ENCODE measurements at places on chromosomes 2 and 18.

GRCh38 chr2:64218137-64218802 lies 74.0 kb upstream of the PELI1 start:
- DNase-seq, result no peak

- no peak for DNase-seq
Measured at GRCh38 chr2:188659656-188660406, 314.3 kb upstream of the COL3A1 start.

GRCh38 chr2:134249755-134250154 lies 4.1 kb upstream of the MGAT5 start:
- no peak for DNase-seq

DNA sequence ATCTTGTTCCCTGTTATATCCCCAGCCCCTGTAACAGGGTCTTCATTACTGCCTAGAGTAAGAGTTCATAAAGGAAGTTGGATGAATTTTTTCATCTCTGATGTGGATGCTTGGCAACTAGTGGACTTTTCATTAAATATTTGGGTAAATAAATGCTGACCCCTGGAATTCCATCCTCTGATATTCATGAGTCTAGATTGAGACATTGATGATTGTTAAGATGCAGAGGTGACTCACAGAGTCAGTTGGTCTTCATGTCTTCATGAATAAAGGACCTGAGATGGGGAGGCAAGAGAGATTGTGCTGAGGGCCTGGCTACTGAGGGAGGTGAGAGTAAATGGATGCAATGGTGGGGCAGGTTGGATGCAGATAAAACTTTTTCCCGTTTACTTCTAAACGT lies 132.7 kb upstream of the NT5C1B start:
- DNase-seq, result no peak

- peak; percentile 1 for DNase-seq
Measured at GRCh38 chr2:210224941-210225672, at the start of gene ACADL. Gene ACADL (minus strand): TSS chr2:210225447. CDS start chr2:210225263, 184 bp downstream.

- no peak for DNase-seq
Measured at GRCh38 chr18:326846-327245, 59.0 kb upstream of the THOC1 start.

DNA sequence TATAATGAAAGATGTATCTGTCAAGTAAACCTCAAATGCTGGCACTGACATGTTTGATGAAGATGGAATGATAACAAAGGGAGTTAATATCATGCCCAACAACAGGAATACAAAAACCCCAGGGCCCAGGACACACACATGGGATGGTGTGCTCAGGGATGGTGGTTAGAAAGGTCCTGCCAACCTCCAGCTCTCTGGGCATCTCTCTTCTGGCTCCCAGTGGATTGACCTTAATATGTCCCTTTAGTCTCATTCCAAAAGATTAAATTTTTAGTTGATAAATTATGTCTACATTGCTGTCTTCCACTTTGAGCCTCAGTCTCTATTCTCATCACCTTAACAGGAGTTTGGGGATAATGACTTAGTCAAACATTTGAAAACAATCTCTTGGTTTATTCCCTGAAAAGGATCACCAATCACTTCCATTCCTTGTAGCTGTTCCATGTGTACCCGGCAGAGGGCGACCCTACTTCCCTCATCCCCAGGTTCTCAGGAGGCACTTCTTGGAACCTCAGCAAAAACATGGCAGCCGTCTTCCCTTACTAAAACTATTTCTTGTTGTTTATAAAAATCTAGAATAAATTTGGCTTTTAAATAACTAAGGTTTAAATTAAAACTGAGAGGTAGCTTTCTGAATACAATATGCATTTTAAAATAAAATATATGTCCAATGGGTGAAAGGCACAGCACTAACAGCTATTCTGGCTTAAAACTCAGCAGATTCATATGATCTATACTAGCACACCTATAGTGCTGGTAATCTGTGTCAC lies 29.6 kb downstream of the MCEE start:
- DNase-seq, result no peak

DNA sequence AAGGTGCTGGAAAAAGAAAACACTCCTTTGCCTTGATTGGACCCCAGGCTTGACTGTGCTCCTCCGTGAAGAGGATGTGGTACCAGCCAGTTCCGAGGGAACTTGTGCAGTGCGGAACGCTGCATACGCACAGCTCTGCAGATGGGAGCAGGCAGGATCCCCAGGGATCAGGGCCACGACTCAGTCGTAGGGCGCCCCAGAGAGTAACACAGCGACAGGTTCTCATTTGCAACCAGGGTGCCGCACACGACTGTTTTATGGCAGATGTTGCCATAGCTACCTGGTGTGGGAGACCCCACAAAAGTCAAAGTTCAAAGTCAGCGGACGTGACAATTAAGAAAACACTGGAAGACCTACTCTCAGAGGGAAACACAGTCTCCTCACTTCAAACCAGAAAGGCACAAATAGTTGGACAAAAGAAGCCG lies 779 bp downstream of the MALL start:
- no peak for DNase-seq

DNA sequence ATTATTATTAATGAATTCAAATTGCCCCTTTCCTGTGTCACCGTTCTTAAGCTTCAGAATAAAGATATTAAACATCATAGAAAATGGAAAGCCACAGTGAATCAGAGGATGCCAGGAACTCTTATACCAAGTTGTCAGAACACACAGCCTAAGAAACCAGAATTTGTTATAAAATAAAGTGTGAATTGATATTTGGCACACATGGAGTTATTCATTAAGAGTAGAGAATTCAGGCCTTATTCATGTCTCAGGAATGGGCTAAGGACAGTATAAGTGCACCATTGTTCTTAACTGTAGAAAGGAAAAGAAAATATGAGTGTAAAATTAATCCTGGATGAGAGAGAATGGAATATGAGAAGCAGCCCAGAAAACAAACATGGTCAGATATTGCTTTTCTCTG lies 86.7 kb upstream of the ATP8B1 start:
- DNase-seq, result no peak

DNA sequence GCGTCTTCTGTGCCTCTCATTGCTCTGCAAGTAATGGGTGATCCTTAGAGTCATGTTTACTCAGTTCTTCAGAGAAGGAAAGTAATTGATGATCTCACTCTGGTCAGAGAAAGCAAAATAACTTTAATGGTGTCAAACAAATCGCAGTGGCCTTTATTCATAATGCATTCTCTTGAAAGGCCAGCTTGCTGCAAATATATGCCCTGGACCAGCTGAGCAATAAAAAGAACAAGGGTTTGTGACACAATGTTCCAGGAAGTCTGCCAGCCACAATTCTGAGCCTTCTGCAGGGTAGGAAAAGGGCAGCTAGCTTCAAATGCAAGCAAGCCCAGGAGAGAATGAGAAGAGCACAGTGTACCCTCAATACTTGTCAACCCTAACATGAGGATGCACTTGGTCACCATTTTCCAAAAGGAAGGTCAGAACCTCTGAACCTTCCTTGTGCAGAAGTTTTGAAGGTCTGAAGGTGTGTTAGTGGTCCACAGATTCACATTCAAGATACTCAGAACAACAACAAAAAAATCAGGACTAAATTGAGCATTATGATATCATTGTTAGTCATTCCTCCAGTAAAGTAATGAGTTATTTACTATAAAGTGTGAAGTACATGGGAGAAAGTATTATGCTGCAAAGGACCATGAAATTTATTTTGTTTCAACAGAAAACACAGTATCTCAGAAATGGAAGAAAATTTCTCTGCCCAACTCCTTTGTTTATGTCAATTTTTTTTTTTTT lies 355.6 kb downstream of the PAX3 start:
- DNase-seq, result no peak

DNA sequence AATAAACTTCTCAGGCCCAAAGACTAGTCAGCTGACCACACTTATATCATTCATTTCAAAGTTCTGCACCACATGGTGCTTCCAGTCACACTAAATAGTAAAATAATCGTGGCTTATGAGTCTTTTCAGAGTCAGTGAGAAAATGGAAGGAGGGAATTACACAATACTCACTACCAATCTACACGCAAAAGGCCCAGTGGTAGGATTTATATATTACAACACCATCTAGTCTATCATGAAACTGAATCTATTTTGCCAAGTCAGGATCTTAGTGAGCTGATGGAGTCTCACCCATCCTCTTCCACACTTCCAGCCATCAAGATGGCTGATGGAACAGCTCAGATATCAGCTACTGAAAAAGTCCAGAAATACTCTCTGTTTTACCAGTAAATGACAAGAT lies 21.9 kb downstream of the INO80D start:
- DNase-seq, result no peak

DNA sequence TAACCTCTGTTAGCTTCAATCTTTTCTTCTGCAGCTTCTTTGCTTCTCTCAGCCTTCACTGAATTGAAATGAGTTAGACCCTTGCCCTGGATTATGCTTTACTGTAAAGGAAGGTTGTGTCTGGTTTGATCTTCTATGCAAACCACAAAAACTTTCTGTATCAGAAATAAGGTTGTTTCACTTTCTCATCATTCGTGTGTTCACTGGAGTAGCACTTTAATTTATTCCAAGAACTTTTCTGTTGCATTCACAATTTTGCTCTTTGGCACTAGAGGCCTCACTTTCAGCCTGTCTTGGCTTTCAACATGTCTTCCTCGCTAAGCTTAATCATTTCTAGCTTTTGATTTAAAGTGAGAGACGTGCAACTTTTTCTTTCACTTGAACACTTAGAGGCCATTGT lies 365.3 kb downstream of the TDRD15 start:
- DNase-seq, result no peak

Data from stimulated activated CD8-positive, alpha-beta memory T cell treated with anti-CD3 and anti-CD28 coated beads, Interleukin-15, amount 100 ng/mL, for 48 hours (primary cell).